ENCODE measurements at places on chromosomes 11 and 22.

GRCh38 chr11:34234086-34234740 is 123.6 kb downstream of the ABTB2 start:
- peak; percentile 82 for DNase-seq
- H3K27me3 ChIP-seq: no peaks in the 10 kb centered on the region
- H3K36me3 ChIP-seq: no peaks in the 10 kb centered on the region

- no peak overlapping the region for H3K27ac ChIP-seq
- H3K4me1 ChIP-seq: peaks cover 2% of the 10 kb centered on the region
- H3K36me3 ChIP-seq: no peaks in the 10 kb centered on the region
- no peak overlapping the region for H3K4me3 ChIP-seq
- no peaks in the 10 kb centered on the region for H3K27me3 ChIP-seq
Measured at GRCh38 chr11:18594999-18595749, 4.4 kb upstream of the MISFA start.

DNA sequence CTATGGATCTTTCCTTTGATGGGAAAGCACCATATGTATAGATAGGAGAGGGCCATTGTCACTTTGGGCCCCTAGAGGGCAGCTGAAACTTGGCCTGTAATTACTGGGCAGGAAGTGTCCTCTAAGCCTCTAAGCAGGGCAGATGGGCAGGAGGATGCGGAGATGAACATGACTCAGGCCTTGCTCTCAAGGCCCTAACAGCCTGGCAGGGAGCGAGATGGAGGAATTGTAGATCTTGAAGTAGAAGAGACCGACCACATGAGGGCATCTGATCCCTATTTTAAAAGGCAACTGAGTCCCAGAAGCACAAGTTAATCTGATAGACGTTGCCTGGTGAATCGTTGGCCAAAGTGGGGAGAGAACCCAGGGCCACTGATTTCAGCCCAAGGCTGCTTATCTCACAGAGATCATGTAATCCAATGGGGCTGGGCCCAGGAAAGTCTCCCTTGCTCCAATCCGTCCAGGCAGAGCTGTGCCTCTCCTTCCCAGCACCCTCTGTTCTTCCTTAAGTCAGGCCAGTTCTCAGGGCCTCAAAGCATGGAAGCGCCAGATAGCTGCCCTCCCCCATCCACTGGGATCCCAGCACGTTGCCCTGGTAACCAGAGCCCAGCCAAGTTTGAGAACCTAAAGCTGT is 2.5 kb upstream of the SEPTIN3 start:
- H3K27ac ChIP-seq: no peak overlapping the region
- no peak overlapping the region for H3K4me3 ChIP-seq
- H3K4me1 ChIP-seq: no peaks in the 10 kb centered on the region
- DNase-seq: peak; percentile 84
- no peaks in the 10 kb centered on the region for H3K36me3 ChIP-seq
- H3K27me3 ChIP-seq: no peaks in the 10 kb centered on the region

DNA sequence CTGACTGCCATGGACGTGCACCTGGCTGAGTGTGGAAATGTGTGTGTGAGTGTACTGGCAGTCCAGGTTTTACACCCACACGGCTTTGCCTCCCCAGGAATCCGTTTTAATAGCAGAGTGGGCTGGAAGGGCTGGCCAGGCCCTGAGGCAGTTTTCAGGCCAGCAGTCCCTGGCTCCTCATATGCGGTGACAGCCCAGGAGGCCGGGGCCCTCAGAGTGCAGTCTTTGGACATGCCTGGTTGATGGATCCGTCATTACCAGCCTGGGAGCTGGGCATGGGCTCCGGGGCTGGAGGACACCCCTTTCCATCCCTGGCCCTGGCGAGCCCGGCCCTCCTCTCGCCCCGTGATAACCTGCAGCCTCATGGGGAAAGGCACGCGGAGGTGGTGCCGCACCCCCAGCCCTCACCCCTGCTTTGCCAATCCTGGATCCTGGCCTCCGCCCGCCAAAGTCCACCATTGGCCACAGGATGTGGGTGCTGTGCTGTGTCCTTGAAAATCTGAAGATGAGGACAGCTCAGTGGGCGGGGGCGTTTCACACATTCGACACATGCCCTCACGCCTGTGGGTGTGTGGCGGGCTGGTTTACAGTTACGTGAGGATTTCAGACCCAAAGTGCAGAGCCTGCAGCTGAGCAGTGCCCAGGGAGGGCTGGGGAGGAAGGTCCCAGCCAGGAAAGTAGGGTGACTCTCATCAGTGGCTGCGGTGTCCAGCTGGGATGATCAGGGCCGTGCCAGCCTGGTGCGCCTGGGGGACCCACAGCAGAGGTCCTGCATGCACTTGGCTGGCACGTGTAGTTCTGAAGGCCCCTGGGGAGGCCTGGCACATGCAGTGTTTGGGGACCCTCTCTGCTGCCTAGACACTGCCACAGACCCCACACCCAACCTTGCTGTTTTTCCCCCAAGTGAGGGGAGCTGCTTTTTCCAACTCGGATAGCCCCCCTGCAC is 55.1 kb downstream of the RTN4R start:
- H3K36me3 ChIP-seq: no peaks in the 10 kb centered on the region
- peaks cover 5% of the 10 kb centered on the region for H3K4me1 ChIP-seq
- H3K4me3 ChIP-seq: no peak overlapping the region
- H3K27me3 ChIP-seq: no peaks in the 10 kb centered on the region
- DNase-seq: no peak
- H3K27ac ChIP-seq: no peak overlapping the region

DNA sequence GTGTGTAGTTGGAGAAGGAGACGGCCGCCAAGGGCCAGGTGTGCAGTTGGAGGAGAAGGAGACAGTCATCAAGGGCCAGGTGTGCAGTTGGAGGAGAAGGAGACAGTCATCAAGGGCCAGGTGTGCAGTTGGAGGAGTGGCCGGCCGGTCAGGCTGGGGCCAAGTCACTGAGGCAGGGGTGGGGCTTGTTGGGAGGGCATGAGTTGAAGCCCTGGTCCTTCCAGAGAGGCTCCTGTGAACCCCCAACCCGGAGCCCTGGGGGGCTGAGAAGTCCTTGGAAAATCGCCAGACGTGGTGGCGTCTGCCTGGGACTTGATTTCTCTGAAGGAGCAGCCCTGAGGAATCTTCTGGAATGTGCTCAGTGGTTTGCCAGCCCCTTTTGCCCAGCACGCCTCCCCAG is 1320.5 kb downstream of the BRD1 start:
- H3K27ac ChIP-seq: no peak overlapping the region
- DNase-seq: no peak
- no peaks in the 10 kb centered on the region for H3K27me3 ChIP-seq
- no peaks in the 10 kb centered on the region for H3K36me3 ChIP-seq

DNA sequence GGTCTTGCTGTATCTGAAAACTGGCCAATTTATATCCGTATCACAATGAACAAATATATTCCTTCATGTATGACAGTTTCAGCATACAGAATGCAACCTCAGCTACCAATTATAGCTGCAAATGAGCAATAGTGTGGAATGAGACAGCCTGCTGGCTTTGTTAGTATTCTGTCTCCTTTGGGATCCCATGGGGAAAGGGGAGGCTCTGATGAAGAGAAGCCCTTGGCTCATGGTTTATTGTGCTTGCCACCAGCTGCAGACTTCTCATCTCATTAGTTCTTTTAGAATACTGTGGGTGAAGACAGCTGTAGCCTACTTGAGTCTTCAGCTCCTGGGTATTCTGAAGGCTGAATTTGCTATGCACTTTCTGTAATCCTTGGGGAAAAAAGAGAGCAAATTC is 42.4 kb downstream of the PITPNB start:
- H3K27ac ChIP-seq: peak overlapping the region; percentile 5
- no peaks in the 10 kb centered on the region for H3K27me3 ChIP-seq
- no peak for DNase-seq
- H3K4me1 ChIP-seq: peaks cover 23% of the 10 kb centered on the region
- H3K36me3 ChIP-seq: peaks cover 8% of the 10 kb centered on the region
- H3K4me3 ChIP-seq: no peak overlapping the region

DNA sequence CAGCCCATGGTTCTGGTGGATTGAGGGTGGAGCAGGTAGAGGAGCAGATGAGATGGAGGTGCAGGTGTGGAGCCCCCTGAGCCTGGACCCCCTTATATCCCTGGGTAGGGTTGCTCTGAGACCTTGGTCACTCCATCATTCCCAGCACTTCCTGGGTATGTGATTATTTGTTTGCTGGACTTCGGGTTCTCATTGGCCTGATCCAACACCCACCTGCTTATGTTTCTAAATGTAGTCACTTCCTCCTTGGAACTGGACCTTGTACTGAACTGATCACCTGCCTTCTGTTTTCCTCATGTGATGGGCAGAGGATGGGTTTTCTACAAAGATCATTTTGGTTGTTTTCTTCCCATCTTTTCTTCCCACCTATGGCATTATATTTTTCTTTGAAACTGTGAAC is at the start of gene KRTAP5-4:
TSS of gene KRTAP5-4 (minus strand) at position 53 of the 400 bp plus-strand sequence. CDS start at position 8, 45 bp downstream.
- no peak within 1 kb of the TSS for H3K27ac ChIP-seq
- no peak within 1 kb of the TSS for H3K4me3 ChIP-seq
- peaks cover 4% of the 10 kb centered on the region for H3K27me3 ChIP-seq

DNA sequence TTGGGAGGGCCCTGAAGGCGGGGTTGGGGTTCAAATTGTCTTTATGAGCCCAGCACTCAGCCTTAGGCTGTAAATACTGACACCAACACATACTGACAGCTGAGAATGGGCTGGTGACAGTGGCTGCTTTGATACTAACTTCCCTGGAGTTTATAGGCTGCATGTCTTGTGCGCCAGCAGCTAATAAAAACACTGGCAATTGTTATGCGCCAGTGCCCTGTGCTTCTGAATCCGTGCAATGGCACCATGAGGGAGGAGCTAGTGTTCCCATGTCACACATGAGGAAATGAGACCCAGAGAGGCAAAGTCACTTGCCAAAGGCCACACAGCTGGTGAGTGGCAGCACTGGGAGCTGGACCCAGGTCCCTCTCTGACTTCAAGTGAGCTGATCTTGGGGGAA is 23.8 kb downstream of the SHISAL1 start:
- no peak overlapping the region for H3K27ac ChIP-seq
- H3K4me3 ChIP-seq: no peak overlapping the region
- peaks cover 11% of the 10 kb centered on the region for H3K4me1 ChIP-seq
- DNase-seq: no peak

- no peak overlapping the region for H3K27ac ChIP-seq
- H3K36me3 ChIP-seq: no peaks in the 10 kb centered on the region
- peak; percentile 44 for DNase-seq
- no peak overlapping the region for H3K4me3 ChIP-seq
- peaks cover 2% of the 10 kb centered on the region for H3K4me1 ChIP-seq
- no peaks in the 10 kb centered on the region for H3K27me3 ChIP-seq
Measured at GRCh38 chr11:104623518-104623917, 274.7 kb downstream of the CASP12 start.

DNA sequence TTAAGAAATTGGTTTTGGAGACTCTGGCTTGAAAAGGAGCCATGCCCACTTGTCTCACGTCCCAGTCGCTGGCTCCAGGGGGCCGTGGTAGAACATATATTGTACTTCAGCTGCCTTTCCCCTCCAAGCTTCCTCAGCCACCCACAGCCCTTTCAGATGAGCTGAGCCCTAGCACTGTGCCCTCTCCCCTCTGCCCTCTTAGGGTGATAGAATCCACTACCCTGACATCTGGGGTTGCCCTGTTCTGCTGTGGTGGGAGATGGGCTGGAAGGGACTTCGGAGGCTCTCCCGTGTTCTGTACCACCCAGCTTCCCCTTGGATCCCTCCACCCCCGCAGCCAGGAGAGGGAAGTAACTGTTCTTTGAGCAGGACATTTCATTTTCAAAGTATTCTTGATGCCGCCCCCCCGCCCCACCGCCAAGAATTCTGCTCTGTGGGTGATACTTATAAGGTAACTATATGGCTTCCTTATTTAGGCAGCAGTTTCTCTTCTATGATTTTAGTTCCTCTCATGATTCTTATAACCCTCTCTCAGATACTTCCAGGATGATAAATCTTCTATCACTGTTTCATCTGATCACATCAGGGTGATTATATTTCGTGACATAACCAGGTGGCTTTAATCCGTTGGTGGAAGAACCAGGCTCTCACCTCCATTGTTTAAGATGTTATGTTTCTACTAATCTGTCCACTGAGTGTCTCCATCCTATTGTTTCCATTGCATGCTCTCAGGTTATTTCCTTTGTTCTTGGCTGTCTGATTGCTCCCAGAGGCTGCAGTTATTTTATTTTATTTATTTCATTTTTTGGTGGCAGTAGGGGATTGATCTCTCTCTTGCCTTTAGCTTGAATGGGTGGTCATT is 24.1 kb downstream of the ZBTB16 start:
- DNase-seq: no peak
- H3K4me3 ChIP-seq: no peak overlapping the region
- no peak overlapping the region for H3K27ac ChIP-seq
- no peaks in the 10 kb centered on the region for H3K36me3 ChIP-seq

DNA sequence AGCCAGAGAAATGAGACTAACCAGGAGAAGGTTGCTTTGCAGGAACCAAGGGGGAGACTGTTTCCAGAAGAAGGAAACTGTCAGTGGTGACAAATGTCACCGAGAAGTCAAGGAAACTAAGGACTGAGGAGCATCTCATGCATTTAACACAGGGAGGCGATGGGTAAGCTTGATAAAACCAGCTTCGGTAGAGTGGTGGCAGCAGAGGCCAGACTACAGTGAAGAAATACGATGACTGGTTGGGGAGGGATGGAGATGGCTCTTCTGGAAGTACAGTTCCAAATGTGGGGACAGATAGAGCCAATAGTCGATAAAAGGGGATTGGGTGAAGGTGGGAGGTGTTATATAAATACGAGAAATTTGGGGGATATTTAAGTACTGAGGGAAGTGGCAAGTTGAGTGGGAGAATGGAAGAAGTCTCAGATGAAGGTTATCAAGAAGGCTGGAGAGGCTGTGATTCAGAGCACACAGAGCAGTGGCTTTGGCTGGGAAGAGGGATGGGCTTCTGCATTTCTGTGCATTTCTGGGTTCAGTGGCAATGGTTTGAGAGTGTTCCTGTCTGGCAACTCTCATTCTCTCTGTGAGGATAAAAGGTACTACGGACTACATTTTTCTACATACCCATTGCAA is 29.2 kb downstream of the SC5D start:
- H3K36me3 ChIP-seq: no peaks in the 10 kb centered on the region
- H3K4me1 ChIP-seq: no peaks in the 10 kb centered on the region
- H3K27me3 ChIP-seq: peaks cover 10% of the 10 kb centered on the region
- H3K27ac ChIP-seq: no peak overlapping the region

DNA sequence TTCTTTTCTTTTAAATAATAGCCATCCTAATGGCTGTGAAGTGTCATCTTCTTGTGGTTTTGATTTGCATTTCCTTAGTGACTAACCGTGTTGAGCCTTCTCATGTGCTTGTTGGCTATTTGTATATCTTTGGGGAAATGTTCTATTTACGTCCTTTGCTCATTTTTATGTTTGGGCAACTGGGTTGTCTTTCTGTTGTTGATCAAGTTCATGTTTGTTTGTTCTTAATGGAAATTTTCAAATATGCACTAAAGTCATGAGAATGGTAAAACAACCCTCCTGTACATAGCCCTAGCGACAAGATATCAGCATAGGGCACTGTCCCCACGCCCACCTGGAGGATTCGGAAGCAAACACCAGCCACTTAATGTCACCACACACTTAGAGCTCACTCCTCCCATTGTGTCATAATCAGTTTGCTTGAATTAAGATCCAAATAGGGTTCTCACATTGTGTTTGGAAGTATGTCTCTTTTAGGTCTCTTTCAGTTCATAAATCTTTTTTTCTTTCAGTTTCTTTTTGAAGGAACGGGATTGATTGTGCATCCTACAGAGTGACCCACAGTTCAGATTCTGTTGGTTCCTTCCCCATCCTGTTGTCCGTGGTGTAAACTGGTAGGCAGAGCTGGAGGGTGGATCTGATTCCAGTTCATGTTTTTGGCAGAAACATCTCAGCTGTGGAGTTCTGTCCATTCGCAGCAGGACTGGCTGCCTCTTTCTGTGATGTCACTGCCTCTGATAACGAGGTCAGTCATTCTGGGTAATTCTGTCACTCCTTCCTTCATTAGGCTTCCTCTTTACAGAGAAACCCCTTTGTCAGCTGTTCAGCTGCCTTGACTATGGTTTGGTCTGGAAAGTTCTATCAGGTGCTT is 26.4 kb upstream of the ADORA2A start:
- peaks cover 28% of the 10 kb centered on the region for H3K4me1 ChIP-seq
- H3K27me3 ChIP-seq: no peaks in the 10 kb centered on the region
- H3K36me3 ChIP-seq: peaks cover 2% of the 10 kb centered on the region
- H3K4me3 ChIP-seq: no peak overlapping the region

All from fibroblast of lung (primary cell).